ENCODE measurements at places on chromosomes 7 and 10.

DNA sequence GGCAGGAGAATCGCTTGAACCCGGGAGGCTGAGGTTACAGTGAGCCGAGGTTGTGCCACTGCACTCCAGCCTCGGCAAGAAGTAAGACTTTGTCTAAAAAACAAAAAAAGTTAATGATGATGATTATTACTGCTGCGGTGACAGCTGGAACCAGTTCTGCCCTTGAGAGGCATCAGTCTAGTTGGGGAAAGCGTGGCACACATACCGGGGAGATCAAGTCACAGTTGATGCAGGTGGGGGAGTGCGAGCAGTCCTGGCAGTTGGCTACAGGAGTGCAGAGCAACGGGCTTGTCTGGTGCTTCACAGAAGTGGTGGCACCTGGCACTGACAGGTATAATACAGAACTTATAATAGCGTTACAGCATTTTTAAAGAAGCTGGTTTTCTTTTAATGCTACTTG, 173.0 kb downstream of the ARHGAP21 start:
- no peak for DNase-seq

DNA sequence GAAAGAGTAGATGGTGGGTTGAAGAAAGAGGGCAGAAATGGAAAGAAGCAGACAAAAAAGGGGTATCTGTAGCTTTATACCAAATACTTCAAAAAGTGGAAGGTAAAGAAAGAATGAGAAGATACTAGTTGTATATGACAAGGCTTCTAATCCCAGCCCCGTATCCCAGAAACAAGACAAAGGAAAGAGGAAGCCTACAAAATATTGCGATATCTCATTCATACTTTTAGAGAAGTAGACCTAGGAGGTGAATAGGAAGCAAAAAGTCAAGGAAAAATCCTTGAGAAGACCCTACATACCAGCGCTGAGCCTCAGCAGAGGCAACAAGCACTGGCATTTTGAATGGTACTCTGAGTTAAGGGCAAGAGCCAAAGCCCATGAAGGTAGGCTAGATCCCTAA, 26.6 kb downstream of the PHTF2 start:
- DNase-seq: no peak

DNA sequence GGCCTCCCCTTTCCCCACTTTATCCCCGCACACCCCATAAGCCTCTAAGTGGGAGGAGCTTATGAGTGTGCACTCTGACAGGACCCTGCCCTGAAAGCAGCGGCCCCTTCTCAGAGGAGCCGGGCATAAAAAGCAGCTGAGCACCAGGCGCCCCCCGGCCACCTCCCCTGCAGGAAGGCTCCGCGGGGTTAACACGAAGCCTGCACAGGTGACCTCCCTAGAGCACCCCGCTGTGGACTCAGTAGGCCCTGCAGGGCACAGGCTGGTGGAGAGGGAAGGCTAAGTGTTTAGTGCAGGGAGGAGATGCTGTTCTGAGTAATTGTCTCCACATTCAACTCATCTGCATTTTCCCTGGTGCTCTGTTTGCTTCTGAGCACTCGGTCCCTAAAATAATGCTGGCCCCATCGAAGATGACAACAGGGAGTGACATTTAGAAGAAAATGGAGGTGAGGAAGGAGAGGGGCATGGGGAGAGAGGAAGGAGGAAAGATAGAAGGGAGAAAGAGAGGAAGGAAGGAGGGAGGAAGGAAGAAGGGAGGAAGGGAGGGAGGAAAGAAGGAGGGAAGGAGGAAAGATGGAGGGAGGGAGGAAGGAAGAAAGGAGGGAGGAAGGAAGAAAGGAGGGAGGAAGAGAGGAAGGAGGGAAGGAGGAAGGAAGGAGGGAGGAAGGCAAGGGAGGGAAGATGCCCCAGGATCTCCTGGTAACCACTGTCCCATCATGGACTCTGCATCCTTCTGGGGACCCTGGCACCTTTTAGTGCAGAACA, 25.4 kb upstream of the CNPY1 start:
- DNase-seq: no peak

DNA sequence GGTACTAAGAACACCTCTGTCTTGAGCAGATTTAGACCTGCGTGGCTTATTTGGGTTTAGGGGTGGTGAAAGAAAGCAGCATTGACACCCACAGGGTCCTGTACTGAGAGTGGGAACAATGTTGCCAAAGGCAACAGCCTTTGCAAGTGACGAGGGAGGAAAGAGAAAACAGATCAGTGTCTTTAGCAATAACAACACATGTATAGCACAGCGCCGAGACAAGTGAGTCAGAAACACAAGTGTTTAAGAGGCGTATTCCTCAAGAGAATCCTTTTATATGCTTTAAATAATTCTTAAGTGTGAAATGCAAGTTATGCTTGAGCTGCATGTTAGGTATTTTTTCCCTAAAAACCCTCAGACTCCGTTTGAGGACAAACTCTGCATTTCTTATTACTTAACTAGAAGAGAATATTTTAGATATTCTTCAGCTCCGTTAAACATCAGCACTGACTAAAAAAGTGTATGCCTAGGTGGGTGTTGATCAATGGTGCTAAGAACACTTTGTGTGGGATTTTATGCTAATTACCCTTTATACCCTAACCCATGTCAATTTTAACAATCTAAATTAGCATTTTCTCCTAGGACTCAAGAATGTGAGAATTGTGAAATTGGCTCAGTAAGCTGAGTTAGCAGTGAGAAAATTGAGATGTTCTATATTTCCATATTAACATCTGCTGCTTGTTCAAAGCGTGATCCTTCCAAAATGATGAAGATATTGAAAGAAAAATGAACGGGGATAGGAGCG, 1095.4 kb upstream of the CELF2 start:
- no peak for DNase-seq

DNA sequence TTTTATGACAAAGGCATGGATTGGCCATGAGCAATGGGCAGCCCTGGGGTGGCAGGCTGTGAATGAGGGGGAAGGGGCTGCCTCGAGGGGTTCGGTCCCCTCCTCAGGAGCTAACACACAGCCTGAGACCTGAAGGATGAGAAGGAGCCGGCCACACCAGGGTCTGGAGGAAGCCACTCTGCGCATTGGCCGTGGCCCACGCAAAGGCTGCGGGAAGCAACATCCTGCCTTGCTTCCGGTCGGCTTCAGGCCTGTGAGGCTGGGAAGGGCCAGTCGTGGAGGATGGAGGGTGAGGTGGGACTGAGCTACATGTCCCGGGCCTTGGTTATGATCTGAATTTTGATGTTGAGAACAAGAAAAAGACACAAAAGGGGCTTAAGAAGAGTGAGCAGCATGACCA, 49.4 kb downstream of the RGS10 start:
- no peak for DNase-seq

DNA sequence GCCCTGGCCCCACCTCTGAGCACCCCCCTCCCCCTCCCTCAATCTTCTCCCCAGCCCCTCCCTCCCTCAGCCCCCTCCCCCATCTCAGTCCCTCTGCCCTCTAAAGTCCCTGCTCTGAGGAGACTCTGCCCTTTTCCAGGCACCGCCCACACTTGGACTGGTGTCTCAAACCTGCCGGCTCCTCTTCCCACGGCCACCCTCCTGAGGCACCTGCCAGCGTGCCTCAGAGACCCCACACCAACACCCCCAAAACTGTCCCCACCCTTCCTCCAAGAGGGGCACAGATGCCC, 34.6 kb upstream of the HSPB1 start:
- no peak for DNase-seq

DNA sequence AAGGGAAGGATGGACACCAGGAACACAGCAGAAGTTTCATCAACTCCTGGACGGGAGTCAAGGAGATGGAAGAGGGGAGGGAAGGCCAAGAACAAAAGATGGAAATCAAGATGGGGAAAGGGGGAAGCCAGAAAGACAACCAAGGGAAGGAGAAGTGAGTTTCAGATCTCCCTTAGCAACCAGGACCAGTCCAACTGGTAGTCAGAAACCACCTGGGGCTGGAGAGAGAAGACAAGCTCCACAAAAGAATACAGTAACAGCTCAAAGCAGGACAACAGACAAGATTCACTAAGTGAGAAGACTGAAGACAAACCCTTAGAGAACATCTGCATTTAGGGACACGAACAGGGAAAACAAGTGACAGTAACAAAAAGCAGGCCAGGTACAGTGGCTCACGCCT, 30.6 kb downstream of the CDCA7L start:
- no peak for DNase-seq

GRCh38 chr7:125085084-125085483, 155.5 kb upstream of the POT1 start:
- no peak for DNase-seq

DNA sequence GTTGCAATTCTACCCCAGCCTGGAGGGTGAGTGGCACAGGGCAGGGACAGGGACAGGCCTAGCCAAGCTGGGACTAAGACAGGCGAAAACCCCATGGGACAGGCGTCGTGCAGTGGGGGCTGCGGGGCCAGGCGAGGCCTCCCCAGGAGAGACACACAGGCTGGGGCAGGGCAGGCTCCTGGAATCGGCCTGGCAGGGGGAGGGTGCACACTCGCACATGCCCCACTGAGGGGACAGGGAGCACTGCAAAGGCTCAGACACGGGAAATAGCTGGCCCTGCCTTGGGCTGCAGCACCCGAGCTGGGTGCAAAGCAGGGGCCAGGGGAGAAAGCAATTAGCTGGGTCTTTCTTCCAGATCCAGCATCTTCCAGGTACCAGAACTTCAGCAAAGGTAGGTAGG, 10.4 kb downstream of the LAT2 start:
- no peak for DNase-seq

DNA sequence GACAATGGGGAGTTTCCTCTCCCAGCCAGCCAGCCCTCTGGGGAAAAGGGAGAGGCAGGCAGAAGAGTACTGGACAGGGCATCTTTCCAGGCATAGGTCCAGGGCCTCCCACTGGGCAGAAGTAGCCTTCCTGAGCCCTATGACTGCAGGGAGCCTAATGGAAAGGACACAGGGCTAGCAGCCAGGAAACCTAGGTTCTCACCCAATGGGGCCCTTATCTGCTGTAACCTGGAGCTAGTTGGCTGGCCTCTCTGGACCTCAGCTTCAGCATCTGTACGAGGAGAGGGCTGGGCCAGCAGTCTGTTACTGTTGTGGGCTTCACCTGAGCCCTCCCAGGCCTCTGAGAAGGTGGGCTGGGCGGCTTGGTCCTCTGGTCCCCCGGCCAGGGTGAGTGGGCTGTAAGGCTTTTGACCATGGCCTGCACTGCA, 22.4 kb downstream of the LDB3 start:
- DNase-seq: no peak

DNA sequence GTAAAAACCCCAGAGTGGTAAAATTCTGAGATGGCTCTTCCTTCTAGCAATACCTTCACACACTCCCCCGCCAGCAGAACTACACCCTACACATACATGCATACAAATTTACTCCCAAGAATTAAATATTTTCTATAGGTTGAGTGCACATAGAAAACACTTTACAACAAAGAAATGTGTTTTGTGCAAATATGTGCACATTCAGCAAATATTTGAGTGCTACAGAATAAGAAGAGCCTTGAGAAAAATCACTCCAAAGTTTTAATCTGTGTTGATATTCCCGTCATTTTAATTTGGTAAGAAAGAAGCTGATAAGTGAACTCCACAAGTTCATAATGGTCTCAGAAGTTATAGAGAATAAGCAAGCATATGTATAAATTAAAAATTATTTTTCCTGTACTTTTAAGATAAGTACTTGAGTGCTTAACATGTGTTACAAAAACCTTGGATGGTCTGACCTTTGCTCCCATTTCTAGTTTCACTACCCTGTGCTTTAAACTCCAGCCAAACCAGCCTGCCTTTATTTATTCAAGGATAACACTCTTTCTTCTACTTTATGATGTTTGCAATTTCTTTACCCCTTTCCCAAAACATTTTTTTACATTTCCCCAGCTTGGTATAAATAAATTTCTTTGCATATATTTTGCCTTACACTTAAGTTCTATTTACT, 733.5 kb upstream of the LRRTM3 start:
- no peak for DNase-seq

- no peak for DNase-seq
Observed at GRCh38 chr10:55628260-55628701, 732.8 kb downstream of the ZWINT start.

DNA sequence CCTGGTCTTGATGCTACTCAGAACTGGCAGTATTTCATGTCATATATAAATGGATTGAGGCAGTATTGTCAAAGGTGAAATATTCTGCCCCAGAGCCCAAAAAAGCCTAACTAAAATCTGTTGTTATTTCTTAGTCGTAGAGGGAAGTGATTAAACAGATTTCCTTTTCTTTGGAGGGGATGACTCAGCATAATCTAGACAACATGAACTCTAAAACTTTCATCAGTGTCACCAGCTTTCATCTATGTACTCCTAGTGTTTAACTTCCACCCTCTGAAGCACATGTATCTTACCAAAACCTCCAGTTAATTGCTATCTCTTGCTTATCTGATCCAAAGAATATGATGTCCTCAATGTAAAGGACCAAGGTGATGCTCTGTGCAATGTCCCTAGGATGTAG, 97.1 kb upstream of the ARID5B start:
- DNase-seq: no peak

DNA sequence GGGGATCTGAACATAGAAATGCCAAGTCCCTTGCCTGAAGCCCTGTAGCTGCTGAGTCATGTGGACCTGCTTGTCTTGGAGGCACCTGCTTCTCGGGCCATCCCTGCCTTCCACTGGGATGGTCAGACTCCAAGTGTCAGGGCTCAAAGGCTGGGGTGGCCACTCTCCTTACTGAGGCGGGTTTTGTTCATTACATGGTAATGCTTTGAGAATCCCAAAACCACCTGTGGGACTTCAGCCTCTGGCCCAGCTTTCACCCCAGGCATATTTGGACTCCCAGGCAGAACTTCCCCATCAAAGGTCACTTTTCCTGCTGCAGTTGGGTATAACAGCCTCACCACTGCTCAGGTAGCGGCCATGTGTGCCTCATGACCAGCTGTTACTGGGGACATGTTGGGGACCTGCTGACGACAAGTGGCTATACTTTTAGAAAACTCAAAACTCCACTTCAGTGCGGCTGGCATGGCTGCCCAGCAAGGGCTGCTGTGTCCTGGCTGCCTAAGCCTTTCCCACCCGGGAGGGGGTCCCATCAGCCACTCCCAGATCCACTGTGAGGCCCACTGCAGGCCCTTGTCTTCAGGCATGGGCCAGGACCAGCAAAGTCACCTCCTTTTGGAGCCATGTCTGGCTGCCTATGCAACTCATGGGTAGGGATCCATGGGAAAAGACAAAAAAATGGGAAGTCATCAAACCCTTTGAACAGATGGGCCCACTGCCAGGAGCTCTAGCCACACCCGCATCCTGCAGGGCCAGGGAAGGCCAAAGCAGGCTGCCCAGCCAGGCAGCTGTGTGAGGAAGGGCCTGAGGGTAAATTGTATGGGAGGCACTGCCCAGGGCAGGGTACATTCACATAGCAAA, 96.7 kb downstream of the ARHGAP22 start:
- no peak for DNase-seq

- no peak for DNase-seq
Observed at GRCh38 chr10:102753718-102754117, 10.0 kb downstream of the WBP1L start.

DNA sequence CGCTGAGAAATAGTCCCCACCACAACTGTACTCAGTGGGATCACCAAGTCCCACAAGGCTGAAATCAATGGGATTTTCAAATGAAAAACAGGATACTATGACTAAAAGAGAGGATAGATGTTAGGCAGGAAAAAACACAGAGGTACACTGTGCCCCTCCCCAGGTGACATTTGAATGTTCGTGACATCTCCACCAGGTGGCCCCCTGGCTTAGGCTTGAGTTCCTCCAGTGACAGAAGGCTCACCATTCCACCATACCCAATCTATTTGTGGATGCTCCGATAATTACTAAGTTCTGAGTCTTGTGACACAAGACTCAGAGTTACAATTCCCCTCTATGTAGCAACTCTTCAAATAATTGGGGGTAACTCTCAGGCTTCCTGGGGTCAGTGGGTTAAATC, 77.5 kb upstream of the KCNMA1 start:
- no peak for DNase-seq

GRCh38 chr7:6476596-6477317, 29.0 kb upstream of the DAGLB start:
- no peak for DNase-seq

GRCh38 chr7:36295090-36295489, 94.6 kb upstream of the ANLN start:
- no peak for DNase-seq

All from stimulated activated CD4-positive, alpha-beta T cell treated with anti-CD3 and anti-CD28 coated beads, Interleukin-1b, Interleukin-23, amount 100 ng/mL, for 24 hours (primary cell).